Activated CD4-positive, alpha-beta T cell treated with anti-CD3 and anti-CD28 coated beads, Interleukin-2, amount 50 U/mL, for 24 hours (primary cell): ENCODE measurements at places on chromosomes 2 and 18.

DNA sequence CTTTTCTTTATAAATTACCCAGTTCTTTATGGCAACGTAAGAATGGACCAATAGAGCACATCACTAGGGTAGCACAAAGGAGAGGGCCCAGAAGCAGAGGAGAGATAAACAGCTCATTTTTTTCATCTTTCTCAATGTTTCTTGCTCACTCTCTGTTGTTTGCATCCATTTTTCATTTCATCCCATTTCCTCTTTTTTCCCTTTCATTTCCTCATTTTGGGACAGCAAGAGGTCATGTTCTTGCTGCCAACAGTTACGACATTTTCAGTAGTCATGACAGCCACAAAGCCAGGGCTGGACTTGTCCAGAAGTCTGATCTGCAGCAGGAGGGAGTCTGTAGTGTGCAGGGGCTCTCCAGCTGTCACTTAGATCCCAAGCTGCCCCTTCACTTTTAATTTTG, 52.7 kb upstream of the CYP1B1 start:
- no peak for DNase-seq

GRCh38 chr2:39851651-39852110, 72.6 kb upstream of the THUMPD2 start:
- no peak for DNase-seq

DNA sequence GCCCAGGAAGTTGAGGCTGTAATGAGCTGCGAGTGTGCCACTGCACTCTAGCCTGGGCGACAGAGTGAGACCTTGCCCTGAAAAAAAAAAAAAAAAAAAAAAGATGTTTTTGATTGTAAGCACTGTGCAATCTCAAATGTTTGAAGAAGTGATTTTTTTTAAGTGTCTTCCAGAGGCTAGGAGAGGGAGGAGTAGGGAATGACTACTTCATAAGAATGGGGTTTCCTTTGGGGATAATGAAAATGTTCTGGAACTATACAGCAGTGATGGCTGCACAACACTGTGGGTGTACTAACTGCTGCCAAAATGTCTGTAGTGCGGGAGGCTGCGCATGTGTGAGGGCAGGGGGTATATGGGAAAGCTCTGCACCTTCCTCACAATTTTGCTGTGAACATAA, 83.7 kb downstream of the MCFD2 start:
- DNase-seq: no peak

DNA sequence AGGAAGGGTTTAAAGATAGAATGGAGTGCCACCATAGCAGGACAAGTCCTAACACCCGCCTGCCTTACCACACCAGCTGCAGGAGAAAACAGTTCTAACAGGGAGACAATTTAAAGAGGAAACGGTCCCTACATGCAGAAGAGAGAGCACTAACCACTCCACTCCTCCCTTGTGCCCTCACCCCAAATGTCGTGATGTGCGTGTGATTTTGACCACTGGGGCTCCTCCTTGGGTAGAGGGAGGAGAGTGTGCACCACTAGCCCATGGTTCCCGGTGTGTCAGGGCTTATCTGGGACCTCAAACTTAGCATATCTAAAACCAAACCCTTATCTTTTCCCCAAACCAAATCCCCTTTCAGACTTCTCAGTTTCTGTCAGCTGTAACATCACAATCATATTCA, 105.5 kb upstream of the CCDC68 start:
- DNase-seq: no peak

DNA sequence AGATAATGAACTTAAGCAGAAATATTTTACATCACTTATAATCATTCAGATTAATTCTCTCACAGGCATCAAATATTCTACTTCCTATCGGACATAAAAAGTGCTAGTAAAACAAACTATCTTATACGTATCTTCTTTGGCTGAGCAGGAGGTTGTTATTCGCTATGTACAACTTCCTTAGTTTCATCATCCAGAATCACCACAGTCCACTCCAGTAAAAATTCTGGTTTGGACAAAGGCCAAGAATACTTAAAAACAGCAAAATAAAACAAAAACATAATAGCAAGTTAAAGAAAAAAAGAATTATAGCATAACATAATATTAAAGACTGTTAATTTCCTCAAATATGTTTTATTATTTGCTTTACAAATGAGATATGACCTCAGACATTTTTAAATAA, 1077.1 kb upstream of the CELF4 start:
- DNase-seq: no peak

GRCh38 chr2:85748039-85748734, 5.6 kb upstream of the ATOH8 start:
- DNase-seq: no peak

DNA sequence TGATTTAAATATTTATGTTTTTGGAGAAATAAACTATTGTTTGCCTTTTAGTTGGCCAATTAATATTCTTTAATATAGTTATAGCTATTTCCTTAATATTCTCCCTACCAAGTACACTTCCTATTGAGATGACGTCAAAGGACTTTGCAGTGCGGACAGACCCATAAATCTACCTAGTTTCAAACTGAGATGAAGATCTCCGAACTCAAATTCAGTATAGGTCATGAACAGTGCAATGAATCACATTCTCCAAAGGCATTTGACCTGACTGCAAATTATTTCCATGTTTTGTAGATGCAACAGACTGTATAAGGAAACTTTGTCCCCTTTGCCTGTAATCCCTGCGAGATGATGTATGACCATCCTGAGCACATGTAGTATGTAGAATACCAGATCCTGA, 342.6 kb upstream of the FIGN start:
- no peak for DNase-seq

DNA sequence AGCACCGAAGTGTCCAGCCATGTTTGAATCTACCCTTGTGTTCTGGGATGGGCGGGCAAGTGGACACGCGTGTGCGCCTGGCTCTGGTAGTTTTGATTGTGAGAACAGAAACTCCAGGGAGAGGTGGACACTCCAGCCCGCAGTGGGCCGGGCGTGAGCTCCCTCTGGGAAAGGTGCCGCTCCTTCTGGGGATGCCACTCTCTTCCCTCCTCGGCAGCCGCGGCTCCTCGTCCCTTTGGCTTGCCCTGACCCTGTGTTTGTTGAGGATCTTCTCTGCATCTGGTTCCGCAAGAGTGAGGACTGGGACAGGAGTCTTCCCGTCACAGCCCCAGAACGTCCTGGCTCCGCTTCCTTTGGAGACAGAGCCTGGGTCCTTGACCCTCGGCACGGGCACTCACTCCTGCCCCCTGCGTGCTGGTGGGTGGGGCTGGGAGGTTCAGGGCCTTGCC, 1.3 kb downstream of the CTDP1 start:
- DNase-seq: no peak

DNA sequence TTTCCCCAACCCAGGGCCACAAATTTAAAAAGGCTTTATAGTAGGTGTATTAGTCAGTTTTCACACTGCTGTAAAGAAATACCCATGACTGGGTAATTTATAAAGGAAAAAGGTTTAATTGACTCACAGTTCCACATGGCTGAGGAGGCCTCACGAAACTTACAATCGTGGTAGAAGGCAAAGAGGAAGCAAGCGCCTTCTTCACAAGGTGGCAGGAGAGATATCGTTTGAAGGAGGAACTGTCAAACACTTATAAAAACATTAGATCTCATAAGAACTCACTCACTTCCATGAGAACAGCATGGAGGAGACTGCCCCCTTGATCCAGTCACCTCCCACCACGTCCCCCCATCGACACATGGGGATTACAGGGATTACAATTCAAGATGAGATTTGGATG, 70.4 kb downstream of the FECH start:
- DNase-seq: no peak

DNA sequence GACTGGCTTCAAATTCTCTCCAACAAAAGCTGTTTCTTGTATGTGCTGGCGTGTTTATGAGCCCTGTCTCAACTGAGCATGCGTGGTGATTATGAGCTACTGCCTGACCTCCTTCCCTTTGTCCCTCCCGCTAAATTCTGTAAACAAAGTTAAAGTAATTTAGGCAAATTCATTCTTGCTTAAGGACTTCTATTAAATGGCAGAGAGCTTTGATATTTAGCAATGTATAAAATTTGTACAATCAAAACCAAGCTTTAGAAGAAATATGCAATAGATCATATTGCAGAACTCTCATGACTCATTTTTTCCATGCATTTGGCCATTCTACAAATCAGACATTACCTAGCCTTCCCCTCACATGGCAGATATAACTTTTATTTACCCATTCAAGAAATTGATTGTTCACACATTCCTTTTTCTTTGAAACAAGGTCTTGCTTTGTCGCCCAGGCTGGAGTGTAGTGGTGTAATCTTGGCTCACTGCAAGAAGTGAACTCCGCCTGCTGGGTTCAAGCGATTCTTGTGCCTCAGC, 18.2 kb downstream of the IGFBP2 start:
- no peak for DNase-seq

DNA sequence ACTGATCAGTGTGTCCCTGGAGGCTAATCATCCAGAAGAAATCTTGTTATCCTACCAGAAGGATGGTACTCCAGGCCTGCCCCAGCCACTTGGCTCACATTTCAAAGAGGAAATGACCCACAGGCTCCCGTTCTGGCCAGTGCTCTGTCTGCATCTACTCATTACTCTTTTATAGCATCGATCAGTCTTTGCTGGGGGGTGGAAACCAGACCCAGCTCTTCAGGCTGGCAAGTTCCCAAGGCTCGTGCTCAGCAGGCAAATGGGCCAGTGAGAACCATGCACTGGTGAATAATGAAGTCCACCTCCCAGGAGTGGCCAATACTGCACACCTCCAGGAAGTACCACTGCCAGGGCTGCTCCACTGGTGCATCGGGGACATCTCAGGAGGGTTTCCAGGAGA, 38.8 kb downstream of the DNER start:
- no peak for DNase-seq

GRCh38 chr2:26874514-26874913, 26.6 kb downstream of the DPYSL5 start:
- DNase-seq: no peak

DNA sequence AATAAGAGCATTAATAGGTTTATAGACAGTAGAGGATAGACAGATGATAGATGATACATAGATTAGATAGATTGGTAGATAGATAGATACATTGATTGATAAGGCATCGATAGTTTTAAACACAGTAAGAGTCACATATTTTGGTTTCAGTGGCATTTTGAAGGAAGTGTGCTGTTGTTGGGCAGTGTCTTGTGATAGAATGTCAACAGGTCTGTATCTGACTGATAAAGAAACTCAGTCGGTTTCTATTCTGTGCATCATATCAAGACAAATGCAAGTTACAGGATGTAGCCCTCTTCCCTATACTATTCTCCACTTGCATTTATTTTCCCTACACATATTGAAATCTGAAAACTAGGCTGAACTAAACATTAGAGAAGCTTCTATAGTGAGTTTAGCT, 1229.0 kb upstream of the ZEB2 start:
- DNase-seq: no peak
